NCI-H1105 treated with DMSO at 0.1 percent for 48 hours (cell line): ENCODE measurements at places on chromosomes 6 and 20.

GRCh38 chr20:62494980-62495748 lies 19.4 kb upstream of the GATA5 start:
- DNase-seq: no peak

- DNase-seq: no peak
Measured at GRCh38 chr6:41560431-41561192, 14.4 kb downstream of the FOXP4 start.

DNA sequence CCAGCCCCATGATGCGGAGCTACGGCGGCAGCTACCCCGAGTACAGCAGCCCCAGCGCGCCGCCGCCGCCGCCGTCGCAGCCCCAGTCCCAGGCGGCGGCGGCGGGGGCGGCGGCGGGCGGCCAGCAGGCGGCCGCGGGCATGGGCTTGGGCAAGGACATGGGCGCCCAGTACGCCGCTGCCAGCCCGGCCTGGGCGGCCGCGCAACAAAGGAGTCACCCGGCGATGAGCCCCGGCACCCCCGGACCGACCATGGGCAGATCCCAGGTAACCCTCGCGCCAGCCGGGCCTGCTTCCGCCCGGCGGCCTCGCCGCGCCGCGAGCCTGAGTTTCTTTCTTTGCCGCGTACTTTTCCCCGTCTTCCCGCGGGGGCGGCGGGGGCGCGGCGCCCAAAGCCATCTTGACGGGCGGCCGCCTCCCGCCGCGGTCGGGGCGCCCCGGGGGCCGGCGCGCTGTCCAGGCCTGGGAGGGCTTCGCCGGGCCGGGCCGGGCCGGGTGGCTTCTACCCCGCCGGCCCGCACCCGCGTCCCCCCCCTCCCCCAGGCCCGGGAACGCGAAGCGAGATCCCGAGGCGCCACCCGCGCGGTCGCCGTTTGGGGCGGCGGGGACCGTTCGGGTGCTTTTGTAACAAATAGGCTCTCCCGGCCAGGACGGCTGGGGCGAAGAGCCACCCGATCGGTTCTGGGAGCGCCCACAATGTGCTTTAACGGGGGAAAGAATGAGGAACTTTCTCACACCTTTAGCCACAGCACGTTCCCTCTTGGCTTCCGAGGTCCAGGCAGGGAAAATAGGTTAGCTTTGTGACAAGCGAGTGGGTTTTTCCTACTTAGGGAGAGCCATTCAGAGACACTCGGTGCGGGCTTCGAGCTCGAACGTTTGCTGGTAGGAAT lies 2.3 kb downstream of the ARID1B start:
- DNase-seq: peak; percentile 60

- peak; percentile 40 for DNase-seq
Measured at GRCh38 chr6:105317607-105318533, 85.0 kb downstream of the PREP start.

DNA sequence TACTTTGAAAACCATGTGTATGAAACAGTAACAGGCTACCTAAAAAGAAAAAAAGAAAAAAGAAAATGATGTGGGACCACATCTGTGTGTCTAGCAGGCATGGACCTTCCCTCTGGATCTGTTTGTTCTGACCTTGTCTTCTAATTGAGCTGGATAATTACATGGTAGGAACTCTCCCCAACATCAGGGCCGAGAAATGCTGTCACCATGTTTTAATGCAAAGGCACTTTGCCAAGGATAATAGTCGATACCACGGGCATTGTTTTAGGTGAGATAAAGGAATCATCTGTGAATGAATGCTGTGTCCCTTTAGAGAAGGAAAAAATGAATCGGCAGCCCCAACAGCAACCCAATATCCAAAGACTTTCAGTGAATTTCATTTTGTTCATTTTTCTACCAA lies 149.1 kb downstream of the ZDHHC14 start:
- peak; percentile 59 for DNase-seq

GRCh38 chr20:34420146-34420545 lies 57.1 kb downstream of the ITCH start:
- no peak for DNase-seq

GRCh38 chr6:124961777-124962638 lies at the start of gene RNF217:
Gene RNF217, plus strand, starts transcription at chr6:124962437. Its CDS starts 108 bp downstream, at chr6:124962545.
- peak; percentile 73 for DNase-seq

DNA sequence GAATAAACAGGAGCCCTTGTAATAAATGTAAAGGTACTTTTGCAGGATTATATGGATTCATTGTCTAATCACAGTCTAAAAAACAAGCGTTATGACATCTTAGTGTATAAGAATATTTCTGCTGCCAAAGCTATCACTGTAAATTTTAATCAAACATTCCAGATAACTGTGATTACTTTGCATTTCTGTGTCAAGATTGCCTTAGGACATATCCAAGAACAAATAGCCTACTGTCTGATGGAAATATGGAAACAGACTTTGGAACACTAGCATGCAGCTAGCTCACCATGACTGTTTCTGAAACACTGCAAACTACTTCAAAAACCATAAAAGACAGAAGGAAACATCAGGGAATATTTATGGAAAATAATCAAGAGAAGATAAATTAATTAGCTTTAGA lies 248.7 kb upstream of the ASCC3 start:
- DNase-seq: no peak

DNA sequence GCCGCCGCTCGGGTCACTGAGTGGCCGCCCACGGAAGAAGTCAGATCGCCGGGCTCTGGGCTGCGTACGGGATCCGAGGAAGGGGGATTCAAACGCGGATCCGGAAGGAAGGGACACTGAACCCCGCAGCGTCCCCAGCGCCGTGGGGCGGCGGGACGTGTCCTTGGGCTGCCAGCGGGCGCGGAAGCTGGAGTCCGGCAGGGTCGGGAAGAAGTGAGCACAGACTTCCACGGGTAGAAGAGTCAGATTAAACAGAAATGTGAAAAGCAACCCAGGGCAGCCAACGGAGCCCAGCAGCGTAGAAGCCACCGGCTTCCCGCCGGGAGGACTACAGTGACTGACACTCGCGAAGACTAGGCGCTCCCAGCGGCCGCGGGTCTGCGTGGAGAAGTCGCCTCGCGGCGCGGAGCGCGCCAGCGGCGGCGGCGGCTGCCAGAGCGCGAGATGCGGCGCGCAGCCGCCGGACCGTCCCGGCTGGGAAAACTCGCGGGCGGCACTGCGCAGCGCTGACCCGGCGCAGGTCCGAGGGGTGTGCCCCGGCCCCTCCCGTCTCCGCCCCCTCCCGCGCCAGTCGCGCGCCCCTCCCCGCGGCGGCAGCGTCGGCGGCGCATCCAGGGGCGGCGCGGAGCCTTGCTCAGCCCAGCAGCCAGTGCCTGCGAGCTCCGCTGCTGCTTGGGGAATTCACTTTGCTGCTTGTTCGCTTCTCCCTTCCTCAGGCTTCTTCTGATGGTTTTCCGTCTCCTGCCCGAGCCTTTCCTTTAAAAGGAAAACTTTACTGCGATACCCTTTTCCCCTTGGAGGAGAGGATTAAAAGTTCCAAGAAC lies at the start of gene SAMD5:
TSS of gene SAMD5 (plus strand) at position 649 of the 824 bp plus-strand sequence. CDS start 239 bp downstream, outside the sequence.
- DNase-seq: peak; percentile 29

- no peak for DNase-seq
Measured at GRCh38 chr6:113997116-113997515, 26.2 kb upstream of the HDAC2 start.

GRCh38 chr6:45818655-45819054 lies 197.0 kb downstream of the CLIC5 start:
- no peak for DNase-seq

GRCh38 chr6:2982426-2983117 lies 11.2 kb upstream of the SERPINB6 start:
- no peak for DNase-seq

DNA sequence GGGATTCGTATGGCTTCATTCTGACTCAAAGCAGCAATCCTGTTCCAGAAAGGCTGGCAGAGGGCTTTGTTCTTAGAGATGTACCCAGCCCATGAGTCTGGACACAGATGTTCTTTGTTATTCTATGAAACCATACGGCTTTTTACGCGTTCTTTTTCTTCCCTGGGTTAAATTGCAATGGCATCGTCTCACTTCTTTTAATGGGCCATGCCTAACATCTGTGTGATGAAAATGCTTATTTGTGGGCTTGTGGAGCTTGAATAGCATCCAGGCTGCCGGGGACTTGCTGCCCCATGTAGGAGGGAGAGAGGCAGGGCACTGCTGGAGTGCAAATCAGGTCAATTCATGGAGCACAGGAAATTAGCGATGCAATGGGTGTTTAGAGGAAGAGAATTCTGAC lies 19.4 kb downstream of the FAM50B start:
- no peak for DNase-seq

DNA sequence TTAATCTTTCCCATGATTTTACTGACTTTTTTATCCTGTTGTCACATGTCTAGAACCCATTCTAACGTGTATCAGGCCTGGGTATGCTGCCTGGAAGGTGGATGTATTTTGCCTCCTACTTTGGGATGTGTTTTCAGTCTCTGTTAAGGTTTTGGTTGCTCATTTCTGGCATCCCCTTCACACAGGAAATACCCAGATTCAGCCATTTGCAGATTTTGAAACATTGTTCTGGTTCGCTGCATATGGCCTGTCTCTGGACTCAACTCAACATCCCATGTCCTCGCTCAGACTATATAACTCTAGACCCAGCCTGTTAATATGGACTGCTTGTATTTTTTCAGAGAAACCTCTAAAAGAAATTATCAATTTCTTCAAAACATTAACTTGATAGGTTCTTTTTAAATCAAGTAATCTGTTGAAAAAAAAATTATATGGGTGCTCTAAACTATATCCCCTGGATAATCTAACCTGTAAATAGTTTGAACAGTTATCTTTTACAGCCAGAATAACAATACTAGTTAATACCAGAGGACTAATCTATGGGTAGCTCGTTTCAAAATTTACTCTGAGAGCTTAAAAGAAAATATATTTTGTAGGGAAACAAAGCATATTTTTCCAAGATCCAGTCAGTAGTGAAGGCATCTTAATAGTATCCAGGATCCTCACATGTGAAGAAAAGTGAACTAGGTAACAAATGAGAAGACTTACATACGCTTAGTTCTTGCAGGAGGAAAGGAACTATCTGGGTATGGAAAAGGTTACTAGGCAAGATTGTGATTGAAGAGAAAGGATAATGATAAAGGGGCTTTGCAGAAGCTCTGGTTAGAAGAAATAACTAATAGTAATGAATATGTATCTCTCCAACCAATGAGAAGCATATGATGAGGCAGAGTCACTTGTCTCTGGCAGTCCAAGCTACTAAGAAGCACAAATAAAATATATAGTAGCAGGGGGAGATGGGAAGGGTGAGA lies 23.4 kb upstream of the HLA-DQB1 start:
- no peak for DNase-seq

GRCh38 chr20:58424218-58424969 lies 35.4 kb downstream of the VAPB start:
- no peak for DNase-seq

GRCh38 chr6:49038294-49038822 lies 424.7 kb downstream of the MMUT start:
- DNase-seq: no peak

- no peak for DNase-seq
Measured at GRCh38 chr6:161091151-161091550, 99.6 kb downstream of the MAP3K4 start.

GRCh38 chr6:38034274-38034914 lies 214.9 kb downstream of the ZFAND3 start:
- DNase-seq: peak; percentile 6

- no peak for DNase-seq
Measured at GRCh38 chr6:35497571-35498421, 917 bp upstream of the TEAD3 start.

- no peak for DNase-seq
Measured at GRCh38 chr6:51526922-51527321, 560.5 kb downstream of the PKHD1 start.

DNA sequence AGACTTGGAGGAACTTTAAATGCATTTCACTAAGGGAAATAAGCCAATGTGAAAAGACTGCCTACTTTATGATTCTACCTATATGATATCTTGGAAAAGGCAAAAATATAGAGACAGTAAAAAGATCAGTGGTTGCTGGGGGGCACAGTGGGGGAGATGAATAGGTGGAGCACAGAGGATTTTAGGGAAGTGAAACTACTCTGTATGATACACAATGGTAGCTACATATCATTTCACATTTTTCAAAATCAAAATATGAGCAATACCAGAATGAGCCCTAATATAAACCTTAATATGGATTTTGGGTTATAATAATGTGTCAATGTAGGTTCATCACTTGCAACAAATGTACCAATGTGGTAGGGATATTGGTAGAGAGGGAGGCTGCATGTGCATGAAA lies 161.4 kb upstream of the HTR1E start:
- DNase-seq: no peak

DNA sequence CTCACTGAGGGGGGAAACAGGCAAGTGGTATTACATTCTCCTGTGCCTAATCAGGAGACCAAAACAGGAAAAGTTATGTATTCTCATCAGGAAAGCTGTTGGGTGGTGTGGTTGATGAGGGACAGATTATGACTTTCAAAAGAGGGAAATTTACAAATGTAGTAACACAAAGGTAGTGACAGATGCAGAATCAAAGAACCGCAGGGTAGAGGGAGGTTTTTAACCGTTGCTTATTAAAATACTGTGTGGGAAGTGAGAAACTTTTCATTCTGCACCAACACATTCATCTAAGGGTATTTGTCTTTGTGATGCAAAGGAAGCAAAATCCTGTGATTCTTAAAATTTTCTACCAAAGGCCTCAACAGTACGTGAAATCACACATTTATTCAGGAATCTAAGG lies 288.2 kb upstream of the MAN1A1 start:
- no peak for DNase-seq

GRCh38 chr20:24684421-24684871 lies 215.0 kb downstream of the SYNDIG1 start:
- DNase-seq: no peak

DNA sequence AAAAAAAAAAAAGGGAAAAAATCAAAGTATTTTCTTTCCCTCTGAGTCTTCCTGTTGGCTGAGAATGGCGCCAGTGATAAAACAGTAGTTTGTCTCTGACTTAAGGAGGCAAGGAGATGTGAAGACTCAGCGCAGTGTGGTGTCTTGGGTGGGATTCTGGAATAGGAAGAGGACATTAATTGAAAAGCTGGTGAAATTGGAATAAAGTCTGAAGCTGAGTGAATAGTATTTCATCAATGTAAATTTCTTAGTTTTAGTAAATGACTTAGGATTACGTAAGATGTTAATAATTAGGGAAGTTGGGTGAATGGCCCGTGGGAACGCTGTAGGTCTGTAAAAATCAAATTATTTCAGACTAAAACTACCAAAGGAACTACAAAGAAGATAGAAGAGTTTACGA lies 122.8 kb upstream of the ZNF217 start:
- DNase-seq: no peak

DNA sequence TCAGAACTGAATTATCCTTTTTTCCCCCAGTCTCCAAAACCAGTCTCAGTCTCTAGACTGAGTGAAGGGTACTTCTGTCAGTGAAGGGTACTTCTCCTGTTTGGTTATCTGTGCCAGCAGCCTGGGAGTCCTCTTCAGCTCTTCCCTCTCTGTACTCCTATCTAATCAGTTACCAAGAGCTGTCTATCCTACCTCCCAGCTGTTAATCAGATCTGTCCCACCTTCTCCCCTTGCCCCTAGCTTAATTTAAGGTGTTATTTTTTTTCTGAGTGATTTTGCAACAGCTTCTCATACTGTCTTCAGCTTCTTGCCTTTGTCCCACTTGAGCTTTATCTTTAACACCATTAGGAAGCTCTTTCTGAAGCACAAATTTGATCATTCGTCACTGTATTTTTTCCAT lies 491.9 kb upstream of the SOX4 start:
- DNase-seq: peak; percentile 25
